ENCODE measurements at places on chromosomes 2 and 18.

DNA sequence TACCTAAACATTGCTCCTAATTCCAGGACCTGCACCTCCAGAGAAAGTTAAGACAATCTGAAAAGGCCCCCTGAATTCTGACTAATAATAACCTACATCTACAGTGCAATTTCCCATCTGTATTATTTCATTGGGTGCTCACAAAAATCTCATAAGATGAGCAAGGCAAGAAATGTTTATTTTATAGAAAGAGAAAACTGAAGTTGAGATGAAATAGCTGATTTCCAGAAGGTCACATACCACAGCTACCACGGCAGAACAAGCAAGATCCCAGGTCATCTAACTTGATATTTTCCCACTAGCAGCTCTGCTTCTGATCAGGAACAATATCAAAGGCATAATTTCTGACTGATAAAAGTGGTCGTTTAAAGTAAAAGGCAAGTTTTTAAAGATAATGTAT is 105.8 kb upstream of the COL5A2 start:
- DNase-seq: no peak

GRCh38 chr18:36307513-36307912 is 10.0 kb downstream of the FHOD3 start:
- DNase-seq: no peak

GRCh38 chr2:165305391-165306096 is 66.3 kb downstream of the SCN2A start:
- no peak for DNase-seq

DNA sequence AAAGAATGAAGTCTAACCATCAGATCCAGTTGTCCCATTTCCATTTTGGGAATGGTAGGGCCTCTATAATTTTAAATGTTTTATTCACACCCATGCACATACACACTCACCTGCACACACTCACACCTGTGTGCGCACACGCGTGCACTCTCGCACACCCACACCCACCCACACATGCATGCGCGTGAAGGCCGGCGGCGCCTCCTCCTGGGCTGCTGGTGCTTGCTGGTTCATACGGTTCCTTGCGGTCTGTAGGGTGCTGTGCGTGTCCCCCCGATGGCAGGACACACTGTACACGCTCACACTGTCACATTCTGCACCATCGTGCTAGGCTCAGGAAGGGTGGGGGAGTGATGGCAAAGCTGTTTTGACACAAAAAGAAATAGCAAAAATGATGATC is 63.2 kb downstream of the TSHZ1 start:
- no peak for DNase-seq

- no peak for DNase-seq
Measured at GRCh38 chr18:13672657-13673056, 53.7 kb downstream of the FAM210A start.

DNA sequence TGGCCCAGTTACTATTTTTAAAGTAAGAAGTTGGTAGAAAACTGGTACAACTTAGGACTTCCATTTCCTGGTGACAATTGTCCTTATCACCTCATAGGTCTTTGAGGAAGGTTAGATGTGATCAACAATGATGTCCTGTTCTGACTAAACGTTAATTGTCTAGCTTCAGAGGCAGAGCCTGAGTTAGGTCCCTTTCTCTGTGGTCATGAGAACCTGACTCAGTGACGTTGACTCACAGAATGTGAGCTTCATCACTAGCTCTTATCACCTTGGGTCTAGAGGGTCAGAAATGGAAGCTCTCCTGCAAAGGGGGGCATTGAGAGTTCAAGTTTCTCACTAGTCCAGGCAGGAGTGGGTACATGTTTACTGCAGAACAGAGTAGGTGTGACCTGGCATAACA is 60.6 kb upstream of the ATP8B1 start:
- no peak for DNase-seq

DNA sequence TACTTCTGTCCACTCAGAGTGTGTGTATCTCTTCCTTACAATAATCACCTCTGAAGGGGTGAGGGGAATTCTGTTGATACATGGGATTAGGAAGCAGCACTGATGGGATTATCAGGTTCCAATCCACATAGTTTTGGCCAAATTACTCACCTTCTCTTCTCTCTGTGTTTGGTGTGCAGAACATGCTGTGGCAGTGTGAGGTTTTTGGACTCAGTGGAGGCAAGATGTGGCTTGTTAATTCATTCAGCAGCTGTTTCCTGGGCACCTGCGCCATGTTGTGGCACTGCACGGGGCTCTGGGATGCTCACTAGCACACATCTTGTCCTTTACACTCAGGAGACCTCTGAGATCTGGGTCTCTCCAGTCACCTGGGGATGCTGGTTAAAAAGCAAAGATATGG is 350.3 kb upstream of the HS6ST1 start:
- DNase-seq: no peak

DNA sequence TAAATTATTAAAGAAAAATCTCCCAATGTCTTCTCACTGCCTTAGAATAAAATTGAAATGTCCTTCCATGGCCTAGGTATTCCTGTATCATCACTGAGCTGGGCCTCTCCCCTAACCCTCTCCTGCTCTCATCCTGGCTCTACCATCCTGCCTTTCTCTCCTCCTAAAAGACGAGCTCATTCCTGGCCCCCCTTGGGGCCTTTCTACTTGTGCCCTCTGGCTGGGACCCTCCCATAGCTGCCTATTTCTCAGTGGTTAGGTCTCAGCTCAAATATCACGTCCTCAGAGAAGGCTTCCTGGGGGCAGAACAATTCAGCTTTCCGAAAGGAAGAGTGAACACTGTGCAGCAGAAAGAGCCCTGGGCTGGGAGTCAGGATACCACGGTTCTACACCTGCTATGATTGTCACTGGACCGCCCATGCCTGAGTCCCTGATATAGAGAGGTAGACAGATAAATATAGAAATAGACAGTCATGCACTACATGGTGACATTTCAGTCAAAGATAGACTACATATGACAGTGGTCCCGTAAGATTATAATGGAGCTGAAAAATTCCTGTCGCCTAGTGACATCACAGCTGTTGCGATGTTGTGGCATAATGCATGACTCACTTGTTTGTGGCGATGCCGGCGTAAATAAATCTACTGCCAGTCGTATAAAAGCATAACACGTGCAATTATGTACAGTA is 9.4 kb downstream of the DNPEP start:
- DNase-seq: no peak

GRCh38 chr18:35694808-35695207 is 113.3 kb downstream of the GALNT1 start:
- DNase-seq: no peak

DNA sequence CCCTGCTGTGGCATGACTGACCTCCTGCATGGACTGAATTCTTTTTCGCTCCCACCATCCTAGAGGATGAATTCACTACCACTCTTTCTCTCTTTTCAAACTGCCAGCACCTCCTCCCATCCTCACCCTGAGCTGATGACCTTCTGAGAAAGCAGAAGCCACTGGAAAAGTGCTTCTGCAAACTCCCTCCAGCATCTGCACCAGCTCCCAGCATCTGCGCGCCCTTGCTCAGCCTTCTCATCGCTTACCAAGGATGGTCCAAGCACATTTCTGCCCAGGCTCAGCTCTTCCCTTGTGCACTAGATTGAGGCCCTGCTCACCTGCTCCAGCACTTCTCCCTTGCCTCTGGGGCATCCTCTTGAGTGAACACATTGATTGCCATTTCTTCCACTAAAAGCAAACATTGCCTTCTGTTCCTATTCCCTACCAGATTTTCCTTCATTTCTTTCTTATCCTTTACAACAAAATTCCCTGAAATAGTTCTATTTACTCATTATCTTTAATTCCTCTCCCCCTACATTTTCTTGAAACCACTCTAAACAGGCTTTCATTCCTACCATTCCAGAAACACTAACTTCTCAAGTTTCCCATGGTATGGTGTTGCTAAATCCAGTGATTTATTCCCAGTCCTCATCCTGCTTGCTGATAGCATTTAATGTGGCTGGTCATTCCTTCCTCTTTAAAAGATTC is 42.7 kb upstream of the IL1RL1 start:
- DNase-seq: no peak

DNA sequence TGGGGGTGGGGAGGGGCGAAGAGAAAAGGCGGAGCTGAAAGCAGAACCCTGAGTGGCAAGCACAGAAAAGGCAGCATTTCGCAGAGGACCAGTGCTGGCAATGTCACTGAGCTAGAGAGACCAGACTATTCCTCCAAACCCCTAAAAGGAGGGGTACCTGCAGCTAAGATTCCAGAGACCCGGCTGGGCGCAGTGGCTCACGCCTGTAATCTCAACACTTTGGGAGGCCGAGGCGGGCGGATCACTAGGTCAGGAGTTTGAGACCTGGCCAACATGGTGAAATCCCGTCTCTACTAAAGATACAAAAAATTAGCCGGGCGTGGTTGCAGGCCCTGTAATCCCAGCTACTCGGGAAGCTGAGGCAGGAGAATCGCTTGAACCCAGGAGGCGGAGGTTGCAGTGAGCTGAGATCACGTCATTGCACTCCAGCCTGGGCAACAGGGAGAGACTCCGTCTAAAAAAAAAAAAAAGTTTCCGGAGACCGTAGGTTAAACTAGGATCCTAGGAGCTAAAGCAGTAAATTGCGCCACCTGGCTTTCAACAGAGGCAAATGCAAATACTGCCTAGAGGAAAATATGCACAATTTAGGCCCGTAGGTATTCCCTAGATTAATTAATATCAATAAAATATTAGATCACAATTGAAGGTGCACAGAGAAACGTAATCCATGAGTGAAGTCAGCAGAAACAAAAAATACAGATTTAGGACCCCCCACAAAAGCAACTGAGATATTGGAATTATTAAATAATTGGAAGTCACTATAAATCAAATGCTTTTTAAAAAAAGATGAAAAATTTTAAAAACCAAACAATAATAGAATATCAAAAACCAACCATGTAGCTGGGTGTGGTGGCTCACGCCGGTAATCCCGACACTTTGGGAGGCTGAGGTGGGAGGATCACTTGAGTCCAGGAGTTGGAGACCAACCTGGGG is 4.9 kb downstream of the UCN start:
- DNase-seq: peak; percentile 79

- DNase-seq: no peak
Measured at GRCh38 chr2:214753455-214753854, 56.0 kb downstream of the BARD1 start.

DNA sequence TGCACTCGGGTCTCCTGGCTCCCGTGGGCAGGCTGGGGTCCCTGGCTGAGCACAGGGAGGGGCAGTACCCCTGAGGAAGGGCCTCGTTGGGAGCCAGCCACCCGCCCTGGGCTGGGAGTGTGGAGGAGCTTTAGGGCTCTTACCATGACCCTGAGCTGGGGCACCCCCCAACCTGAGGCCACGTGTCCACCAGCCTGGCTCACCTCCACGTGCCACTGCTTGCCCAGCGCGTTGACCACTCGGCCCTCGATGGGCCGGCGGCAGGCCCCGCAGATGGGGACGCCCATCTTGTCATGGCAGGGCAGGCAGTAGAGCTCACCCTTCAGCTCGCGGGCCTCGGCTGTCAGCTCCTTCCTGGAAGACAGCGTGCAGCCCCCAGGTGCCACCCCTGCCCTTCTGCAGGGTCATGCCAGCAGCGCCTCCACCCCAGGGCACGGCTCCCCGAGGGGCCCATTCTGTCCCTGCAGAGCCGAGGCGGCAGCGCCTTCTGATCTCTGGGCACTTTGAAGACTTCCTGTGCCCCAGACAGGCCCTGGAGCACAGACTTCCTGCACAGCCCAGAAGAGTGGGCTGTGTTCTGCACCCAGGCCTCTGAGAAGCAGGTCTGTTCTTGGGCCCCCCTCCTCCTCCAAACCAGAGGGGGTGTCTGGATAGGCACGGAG is 4.0 kb upstream of the GPR17 start:
- DNase-seq: no peak

DNA sequence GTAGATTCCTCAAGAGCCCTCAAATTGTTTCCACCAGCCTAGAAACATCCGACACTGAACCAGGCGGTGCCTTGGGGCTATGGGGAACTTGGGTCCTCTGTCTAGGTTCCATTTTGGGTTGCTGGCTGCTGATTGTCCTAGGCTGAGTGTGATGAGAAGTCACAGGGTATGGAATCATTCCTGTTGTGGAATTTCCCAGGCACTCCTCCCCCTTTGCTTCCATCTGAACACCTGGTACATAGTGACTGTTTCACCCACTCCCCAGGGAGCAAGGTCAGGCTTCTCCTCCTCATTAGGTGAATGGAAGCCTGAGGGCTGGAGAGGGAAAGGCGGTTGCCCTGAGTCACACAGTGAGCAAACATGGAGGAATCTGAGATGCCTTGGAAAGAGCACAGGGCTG is 4.5 kb downstream of the KIF3C start:
- no peak for DNase-seq

GRCh38 chr2:161988589-161988988 is 85.4 kb downstream of the DPP4 start:
- DNase-seq: no peak

DNA sequence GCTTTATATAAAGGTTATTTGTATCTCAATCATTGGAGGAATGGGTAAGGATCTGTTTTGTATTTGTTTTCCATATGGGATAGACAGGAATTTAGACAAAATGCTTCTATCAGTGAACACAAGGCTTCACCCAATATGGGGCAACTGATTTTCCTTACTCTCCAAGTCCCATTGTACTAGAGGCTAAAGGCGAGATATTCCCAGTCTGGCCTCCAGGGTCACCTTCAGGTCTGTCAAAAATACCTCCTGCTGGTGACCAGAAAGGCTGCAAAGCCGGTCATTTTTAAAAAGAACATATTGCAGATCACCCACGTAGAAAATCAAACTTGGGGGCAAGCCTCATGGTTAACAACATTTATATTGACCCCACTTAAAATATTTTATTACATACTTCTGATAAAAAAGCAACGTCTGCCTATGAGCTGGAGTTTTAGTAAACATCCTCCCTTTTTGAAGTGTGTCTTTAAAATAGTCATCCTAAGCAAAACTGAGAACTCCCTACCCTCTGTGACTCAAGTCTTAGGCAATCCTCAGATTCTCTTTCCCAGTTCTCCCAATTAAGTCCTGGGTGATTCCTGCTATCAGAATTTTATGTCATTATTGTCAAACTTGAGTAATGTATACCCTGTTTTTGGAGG is 276.6 kb downstream of the MREG start:
- DNase-seq: no peak

- no peak for DNase-seq
Measured at GRCh38 chr18:2222270-2223185, 348.8 kb downstream of the METTL4 start.
